Dermis blood vessel endothelial cell (primary cell): ENCODE measurements at places on chromosomes 11 and 22. TPM values are rescaled to one million over a fixed set of nuclear protein-coding genes. Genes with fewer than 3 reads are reported as not detected.

DNA sequence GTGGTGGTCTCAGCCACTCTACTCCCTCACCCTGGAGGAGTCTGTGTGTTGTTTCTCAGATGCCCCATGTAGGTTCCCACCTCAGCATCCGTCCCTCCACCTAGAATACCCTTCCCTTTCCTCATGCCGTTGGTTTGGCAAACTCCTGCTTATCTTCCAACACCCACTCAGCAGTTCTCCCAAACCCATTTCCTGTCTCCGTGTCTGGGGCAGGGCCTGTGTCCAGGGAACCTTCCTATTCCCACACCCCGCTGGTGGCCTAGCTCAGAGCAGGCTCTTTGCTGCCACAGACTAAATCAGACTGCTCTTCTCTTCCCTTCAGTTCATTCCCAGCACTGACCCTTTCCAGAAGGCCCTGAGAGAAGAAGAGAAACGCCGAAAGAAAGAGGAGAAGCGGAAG is 7.5 kb upstream of the SREBF2 start:
- DNase-seq: peak; percentile 28

GRCh38 chr22:41048791-41049717 is 43.3 kb upstream of the EP300 start:
- DNase-seq: peak; percentile 71

DNA sequence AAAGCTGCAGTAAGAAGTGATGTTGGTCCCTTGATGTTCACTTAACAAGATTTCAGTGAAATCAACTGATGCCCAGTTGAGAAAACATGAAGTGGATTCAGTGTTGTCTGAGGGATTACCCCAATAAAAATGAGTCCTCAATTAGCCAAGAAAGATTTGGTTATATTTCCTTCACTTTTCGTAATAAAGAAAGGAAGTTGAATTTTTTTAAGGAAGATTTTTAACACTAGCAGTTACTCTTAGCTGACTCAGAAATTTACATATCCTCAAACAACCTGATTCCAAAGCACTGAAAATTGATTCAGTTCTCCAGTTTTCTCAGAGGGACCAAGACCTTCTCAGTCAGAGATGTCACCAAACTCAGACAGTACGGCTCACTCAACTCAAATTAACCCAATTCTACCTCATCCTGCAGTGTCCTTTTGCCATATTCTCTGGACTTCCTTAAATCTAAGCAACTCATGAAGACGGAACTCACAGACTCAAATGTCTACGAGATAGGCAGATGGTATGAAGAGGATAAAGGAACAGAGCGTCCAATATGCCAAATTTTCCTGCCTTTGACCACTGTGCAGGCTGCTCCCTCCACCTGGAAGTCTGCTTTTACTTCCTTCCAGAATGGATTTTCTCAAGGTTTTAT is 22.8 kb downstream of the SLC5A4 start:
- no peak for DNase-seq

- DNase-seq: no peak
Observed at GRCh38 chr11:109958131-109958820, 134.9 kb upstream of the ZC3H12C start.

DNA sequence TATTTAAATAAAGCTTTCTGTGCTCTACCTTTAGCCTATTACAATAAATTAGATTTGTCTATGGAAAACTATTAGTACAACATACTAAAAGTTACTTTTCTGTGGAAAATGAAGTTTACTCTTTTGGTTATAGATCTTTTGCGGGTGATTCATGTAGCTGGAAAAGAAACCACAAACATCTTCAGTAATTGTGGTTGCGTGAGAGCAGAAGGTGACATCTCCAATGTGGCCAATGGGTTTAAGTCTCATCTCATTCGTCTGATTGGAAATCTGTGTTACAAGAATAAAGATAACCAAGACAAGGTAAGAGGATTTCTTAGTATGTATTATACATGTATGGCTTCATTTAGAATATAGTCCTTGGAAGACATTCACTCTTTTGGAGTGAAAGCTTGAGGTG is 68.6 kb downstream of the ATXN10 start:
- no peak for DNase-seq

- no peak for DNase-seq
Observed at GRCh38 chr22:43434928-43435311, 23.1 kb downstream of the MPPED1 start.

DNA sequence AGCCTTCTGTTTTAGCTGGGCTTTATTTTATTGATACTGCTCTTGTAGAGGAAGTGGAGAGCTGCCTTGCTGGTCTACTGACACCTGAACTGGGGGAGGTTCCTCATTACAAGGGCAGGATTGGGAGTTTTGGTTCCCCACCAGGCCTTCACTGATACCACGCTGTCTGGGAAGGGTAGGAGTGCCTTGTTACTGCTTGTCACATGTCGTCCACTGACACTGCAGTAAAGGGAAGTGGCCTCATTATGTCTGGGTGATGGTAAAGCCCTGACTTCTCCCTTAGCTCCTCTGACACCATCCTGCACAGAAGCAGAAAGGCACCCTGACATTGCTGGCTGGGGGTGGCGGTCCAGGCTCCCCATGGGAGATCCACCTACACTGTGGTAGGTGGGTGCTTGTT is 38.7 kb upstream of the ELF5 start:
- DNase-seq: no peak

GRCh38 chr11:932435-932834 is 6.8 kb downstream of the AP2A2 start:
- peak; percentile 82 for DNase-seq

DNA sequence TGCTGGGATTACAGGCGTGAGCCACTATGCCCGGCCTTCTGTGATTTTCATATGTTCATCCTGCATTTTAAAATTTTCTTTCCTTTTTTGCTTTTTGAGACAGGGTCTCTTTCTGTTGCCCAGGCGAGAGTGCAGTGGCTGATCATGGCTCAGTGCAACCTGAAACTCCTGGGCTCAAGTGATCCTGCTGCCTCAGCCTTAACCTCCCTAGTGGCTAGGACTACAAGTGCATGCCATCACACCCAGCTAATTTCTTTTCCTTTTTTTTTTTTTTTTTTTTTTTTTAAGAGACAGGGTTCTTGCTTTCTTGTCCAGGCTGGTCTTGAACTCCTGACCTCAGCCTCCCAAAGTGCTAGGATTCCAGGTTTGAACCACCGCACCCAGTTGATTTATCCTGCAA is 54.1 kb upstream of the WT1 start:
- no peak for DNase-seq

- DNase-seq: no peak
Observed at GRCh38 chr11:35529971-35530495, 4.6 kb upstream of the PAMR1 start.

DNA sequence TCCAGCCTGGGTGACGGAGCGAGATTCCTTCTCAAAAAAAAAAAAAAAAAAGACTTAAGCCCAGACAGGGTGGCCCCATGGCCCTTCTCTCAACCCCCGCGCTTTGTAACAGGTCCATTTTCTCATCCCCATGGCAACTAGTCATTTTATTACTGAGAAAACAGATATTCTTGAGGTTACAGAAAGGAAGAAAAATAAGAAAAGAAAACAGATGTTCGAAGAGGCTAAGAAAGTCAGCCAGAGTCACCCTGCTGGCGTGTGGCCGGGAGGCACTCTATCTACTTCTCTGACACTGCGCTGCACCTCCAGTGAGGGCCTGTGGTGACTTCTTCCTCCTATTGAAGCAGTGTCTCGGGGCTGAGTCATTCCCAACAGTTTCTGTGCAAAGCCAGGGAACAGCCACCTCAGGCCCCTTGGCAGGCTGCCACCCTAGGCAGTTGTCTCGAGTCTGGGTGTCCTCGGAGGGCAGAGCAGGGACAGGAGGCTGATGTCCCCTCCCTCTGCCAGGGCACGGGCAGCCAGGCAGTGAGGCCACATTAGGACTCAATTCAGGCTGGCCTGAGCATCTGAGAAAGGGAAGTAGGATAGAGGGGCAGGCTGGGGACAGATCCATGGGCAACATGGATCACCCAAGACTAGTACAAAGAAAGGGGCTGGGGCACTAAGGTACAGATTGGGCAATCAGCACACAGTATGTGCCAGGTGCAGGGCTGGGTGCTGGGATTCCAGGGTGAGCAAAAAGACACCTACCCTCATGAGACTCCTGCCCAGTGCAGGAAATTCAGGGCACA is 16.4 kb upstream of the SYVN1 start:
- peak; percentile 80 for DNase-seq

- DNase-seq: no peak
Observed at GRCh38 chr11:114604179-114604813, 8.7 kb upstream of the NXPE4 start.

- peak; percentile 14 for DNase-seq
Observed at GRCh38 chr11:63804259-63804658, 9.0 kb upstream of the SPINDOC start.

GRCh38 chr11:93668171-93668570 is 6.7 kb downstream of the CEP295 start:
- no peak for DNase-seq

GRCh38 chr11:98056945-98057344 is 963.8 kb upstream of the CNTN5 start:
- no peak for DNase-seq

DNA sequence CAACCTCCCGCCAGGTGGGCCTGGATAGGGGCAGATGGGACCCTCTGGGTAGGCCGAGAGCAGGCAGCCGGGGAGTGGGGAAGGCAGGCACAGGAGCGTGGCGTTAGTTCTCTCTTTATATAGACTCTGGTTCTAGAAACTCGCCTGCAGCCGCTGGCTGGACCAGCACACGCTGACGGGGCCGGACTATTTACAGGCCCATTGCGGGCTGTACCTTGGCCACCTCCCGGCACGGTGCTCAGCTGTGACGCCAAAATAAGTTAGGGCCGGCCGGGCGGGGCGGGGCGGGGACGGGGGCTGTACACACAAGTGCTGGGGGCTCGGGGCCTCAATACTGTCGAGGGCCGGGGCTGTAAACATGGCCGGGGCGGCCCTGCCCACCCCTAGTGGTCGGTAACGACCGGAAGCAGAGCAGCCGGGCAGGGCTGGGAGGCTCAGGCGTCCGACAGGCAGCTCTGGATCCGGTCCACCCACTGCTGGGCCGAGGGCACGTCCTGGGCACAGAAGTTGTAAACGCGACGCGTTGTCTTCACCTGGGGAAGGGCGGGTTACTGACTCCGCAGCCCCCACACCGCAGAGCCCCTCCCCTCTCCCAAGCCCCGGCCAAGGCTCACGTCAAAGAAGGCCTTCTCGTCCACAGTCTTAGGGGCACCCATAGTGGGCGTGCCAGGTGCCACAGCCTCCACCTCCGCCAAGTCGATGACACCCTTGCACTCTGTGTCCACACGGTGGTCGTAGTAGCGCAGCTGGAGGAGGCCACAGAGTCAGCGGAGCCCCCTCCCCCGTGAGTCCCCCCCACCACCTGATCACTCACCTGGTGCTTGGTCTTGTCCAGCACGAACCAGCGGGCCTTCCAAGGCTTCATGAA is 27.9 kb downstream of the SBF1 start:
- no peak for DNase-seq

DNA sequence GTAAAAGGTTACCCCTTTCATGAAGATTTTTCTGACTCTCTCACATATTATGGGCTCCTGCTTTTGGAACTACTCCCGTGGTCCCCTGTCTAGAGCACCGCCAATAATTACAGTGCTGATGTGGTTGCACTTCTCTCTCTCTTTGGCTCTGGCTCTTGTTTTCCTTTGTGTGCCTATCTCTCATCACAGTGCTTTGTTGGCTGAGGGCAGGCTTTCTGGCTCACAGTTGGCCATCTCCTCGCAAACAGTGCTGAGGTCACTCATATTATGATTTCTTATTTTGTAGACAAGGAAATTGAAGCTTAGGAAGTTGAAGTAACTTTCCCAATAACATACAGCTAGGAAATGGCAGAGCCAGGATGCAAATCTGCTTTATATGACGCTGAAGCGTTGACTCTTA is 192.5 kb downstream of the DDX10 start:
- peak; percentile 85 for DNase-seq

- DNase-seq: no peak
Observed at GRCh38 chr11:14308897-14309387, 50.0 kb downstream of the RRAS2 start.

DNA sequence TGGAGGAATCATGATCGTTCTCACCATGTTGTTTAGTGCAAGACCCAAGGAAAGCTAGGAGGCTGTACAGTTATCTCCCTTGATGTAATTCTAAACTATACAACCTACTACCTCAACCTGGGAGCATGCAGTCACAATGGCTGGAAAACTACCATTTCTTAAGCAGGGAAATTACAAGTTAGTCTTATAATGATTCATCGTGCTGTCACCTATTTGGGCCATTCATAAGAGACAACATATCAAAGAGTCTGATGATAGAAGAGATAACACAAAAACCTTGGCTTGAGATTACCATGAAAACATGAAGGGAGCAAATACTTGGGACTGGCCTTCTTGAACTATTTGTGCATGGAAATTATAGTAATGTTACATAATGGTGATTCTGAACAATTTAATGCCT is 30.5 kb upstream of the BLID start:
- DNase-seq: no peak

GRCh38 chr22:46734830-46735453 is 3.1 kb downstream of the CERK start:
- peak; percentile 69 for DNase-seq

GRCh38 chr11:70060611-70061293 is 17.4 kb upstream of the ANO1 start:
- DNase-seq: no peak

DNA sequence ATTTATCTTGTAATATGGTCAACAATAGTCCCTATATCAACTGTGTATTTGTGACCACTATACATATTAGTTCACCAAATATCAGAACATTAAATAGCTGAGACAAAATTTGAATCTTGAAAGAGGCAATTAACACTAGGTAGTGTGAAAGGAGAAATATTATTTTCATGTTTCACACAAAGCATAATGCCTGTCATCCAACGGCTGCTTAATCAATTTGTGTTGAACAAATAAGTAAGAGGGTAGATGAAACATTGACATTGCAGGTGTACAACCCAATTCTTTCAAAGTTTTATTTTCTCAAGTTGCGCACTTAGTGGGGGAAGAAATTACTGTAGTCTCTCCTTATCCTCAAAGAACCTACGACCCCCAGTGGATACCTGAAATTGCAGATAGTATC is 3.4 kb upstream of the OR8I2 start:
- no peak for DNase-seq

- DNase-seq: no peak
Observed at GRCh38 chr22:35978889-35979288, 49.7 kb downstream of the RBFOX2 start.

The NCF4 gene
- total RNA-seq: 0.17 TPM in 1 of 2 replicates, not detected in the other

The RCOR2 gene
- 0.09 and 0.17 TPM in 2 replicates for total RNA-seq

The CRYAB gene
- total RNA-seq: 1.0 and 1.7 TPM in 2 replicates

The C11orf16 gene
- total RNA-seq: not detected in 2 replicates

The MRGPRX3 gene
- total RNA-seq: not detected in 2 replicates

The FAM181B gene
- under 0.01 and 0.05 TPM in 2 replicates for total RNA-seq

The RFPL1 gene
- total RNA-seq: not detected in 2 replicates

The MFNG gene
- total RNA-seq: 163 and 228 TPM in 2 replicates
